ENCODE measurements at places on chromosomes 5 and 9.

- DNase-seq = no peak
Observed at GRCh38 chr5:133844836-133845235, 123.6 kb downstream of the C5orf15 start.

GRCh38 chr5:1878050-1878849 lies 4.5 kb downstream of the IRX4 start:
- DNase-seq = no peak

DNA sequence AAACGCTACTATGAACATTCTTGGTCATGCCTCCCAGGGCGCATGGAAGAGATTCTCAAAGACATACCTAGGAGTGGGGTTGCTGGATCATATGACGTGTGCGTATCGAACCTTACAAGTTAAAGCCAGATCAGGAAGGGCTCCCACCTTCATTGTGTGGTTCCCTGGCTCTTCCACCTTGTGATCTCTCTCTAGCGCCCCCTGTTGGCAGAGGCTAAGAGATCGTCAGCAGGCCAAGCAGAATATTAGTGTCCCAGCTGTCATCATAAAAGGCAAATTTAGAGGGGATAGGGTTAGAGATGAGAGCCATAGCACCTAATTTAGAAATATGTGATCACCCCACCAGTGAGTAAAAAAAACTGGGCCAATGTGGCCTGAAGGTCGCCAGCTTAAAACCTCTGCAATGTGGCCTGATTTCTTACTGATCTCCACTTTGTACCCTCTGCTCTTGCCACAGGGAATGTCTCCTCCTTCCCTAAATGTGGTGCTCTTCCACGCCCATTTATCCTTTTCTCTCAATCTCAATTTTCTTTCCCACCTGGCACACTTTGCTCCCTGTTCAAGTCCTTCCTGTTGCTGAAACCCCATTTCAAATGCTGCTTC lies 91.7 kb upstream of the SHB start:
- peak; percentile 49 for DNase-seq

DNA sequence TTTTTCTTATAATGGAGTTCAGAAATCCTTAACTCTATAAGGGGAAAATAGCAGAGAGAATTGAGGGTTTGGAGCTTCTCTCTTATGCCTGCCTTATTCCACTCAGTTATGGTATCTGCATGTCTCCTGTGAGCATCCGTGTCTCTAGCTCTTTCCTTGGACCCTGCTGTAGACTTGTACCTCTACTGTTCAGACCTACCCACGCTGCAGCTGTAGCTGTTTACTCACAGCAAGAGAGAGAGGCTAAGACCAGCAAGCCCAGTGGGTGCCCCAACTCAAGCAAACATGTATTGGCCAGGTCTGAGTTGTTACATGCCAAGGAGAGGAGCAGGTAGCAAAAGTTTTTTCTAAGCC lies 7.1 kb upstream of the PCSK1 start:
- DNase-seq = no peak

DNA sequence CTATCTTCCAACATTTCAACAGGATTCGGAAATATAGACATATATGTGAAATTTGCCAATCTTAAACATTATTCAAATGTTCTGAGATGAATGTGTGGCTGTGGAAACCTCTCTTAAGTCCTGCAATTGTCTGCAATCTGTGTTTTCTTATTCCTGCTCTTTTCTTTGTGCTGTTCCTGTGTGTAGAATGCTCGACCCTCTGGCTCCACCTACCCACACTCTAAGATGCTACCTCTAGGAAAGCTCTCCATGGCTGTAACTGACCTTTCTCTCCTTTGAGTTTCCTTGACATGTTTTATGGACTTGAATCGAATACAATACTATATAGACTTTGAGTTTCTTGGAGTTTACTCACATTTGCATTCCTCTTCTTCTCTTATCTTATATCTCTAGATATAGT lies 120.6 kb upstream of the ASTN2 start:
- DNase-seq = no peak

DNA sequence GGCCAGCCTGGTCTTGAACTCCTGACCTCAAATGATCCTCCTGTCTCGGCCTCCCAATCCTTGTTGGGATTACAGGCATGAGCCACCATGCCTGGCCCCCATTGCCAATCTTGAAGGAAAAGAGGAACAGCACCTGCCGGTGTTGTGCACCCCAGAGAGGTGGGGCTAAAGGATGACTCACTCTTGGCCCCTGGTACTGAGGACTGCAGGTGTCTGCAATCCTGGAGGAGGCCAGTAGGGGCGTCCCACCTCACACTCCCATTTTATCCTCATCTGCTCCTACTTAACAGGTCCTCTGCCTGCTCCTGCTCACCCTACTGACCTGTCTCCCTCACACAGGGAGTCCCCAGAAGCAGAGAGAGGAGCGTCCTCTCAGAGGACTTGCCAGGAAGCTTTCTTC lies 390.4 kb downstream of the ARHGEF28 start:
- DNase-seq = no peak

DNA sequence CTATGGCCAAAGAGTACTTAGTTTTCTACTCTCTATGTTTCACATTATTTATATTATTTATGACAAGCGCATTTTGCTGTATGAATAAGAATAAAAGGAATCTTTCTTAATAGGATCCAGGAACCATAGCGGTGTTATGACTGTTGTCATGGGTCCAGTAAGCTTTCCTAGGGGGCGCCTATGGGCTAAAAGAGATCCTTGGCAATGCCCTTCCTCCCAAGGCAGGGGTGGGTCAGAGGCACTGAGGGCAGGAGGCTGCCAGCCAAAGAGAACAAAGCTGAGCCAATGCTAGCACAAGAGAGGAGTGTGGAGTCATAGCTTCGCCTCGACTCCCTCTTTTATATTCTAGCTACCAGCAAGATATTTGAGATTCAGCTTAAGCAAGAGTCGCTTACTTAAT lies 98.4 kb upstream of the GNAQ start:
- DNase-seq = no peak

DNA sequence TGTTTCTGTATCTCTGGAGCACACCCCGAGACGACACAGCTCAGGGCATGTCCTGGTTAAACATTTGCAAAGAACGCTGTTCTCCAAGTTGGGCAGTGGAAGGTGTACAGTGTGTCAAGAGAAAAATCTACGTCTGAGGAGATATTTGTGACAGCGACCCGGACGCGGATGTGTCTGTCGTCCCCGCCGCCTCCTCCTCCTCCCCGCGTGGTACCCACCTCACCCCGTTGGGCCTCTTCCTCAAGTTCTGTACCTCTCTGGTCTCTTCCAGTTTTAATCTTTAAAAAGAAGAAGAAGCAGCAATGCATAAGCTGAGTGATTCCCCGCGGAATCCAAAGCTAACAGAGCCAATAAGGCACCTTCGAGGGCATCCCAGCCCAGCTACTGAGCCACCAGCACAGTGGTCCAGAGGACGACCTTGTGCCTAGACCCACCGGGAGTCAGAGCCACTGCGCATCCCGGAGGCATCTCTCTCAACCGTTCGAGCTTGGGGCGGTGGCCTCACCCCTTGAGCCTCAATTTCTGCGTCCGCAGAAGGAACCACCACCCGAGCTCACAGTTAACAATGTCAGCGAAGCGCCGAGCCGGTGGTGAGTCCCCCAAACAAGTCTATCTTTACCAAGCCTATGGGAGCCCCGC lies 467 bp downstream of the C9orf78 start:
- no peak for DNase-seq

GRCh38 chr9:106287091-106287631 lies 575.8 kb upstream of the ZNF462 start:
- no peak for DNase-seq

DNA sequence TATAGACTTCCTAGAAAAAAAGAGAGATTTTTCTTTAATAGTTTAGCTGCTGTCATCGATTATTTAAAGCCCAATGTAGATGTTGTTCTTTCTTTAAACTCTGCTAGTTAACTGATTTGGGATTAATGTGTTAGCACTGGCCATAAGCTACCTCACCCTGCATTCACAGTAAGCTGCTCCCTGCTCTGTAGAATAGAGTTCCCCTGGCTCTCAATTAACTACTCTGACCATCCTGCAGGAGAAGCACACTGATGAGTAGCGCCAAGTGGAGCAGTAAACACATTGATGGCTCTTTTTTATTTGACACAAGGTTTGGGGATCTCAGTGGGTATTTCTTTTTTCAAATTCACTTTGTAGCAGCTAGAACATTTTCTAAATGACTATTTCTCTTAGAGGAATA lies 807.9 kb upstream of the ZNF608 start:
- DNase-seq = no peak

GRCh38 chr9:130627051-130627450 lies 37.3 kb upstream of the PRDM12 start:
- DNase-seq = no peak

DNA sequence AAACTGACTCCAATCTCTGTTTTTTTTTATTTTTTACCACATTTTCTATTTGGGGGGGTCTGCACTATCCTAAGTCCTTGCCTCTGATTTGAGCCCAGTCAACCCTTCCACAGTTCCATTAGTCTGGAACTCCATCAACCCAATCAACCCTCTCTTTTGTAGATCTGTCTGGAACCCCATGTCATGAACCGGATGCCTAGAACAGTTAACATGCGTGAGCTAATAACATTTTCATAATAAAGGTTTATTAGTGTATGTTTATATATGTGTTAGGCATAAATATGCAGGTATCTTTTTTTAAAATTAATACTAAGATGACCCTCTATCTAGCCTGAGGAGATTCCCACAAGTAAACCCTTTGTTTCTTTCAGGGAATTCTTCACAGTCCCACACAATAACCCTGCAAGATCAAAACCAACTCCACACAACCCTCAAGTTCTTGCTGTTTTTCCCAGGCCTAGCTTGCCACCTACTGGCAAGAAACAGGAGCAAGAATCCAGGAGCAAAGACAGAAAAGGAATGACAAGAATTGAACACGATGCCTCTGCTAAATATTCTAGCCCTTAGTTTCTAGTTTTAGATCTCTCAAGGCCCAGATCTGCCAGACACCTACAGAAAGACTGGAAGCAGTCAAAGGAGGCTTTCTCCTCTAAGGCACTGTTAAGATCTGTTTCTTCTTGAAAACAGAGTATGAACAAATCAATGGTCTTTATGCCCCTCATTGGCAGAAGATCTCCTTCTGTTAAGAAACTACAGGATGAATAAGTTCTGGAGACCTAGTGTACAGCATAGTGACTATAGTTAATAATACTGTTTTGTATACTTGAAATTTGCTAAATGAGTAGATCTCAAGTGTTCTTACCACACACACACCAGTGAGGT lies 100.4 kb downstream of the TRIM36 start:
- peak; percentile 11 for DNase-seq

- no peak for DNase-seq
Observed at GRCh38 chr5:97071101-97071500, 71.3 kb downstream of the LIX1 start.

- no peak for DNase-seq
Observed at GRCh38 chr9:110895147-110895905, 142.9 kb downstream of the LPAR1 start.

DNA sequence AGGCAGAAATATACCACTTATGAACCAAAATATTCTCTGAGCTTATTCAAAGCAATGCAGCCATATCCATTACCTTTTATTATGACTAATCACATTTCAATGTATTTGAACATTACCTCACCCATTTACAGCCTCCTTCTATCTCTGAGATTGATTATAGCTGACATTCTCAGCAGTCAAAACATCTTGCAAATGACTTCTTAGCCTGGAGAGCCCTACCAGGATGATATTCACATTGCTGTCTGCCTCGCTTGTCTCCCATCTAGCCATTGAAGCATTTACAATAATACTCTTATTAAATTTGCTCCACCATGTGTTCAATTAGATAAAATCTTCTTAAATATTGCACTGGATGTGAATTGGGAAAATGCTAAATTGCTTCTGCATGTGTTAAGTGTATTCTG lies 1879.9 kb upstream of the ACO1 start:
- DNase-seq = no peak

DNA sequence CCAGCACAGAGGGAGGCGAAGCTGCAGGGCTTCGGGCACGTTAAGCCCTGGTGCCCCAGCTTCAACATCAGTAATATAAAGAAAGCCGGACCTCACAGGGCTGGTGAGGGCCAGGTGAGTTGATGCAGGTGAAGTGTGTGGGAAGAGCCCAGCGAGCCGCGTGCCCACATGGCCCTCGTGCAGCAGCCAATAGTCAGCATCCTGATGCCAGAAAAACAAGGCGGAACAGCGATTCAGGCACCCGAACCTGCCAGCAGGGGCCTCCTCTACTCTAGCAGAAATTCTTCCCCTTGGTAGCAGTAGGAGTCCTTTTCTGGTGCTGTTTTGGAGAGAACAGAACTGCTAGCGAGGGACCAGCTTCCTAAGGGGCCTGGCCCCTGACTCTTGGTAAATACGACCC lies 7.8 kb downstream of the MED10 start:
- DNase-seq = no peak

- DNase-seq = no peak
Observed at GRCh38 chr9:105281926-105282325, 37.5 kb downstream of the SLC44A1 start.

- no peak for DNase-seq
Observed at GRCh38 chr5:98455665-98456064, 317.8 kb upstream of the RGMB start.

DNA sequence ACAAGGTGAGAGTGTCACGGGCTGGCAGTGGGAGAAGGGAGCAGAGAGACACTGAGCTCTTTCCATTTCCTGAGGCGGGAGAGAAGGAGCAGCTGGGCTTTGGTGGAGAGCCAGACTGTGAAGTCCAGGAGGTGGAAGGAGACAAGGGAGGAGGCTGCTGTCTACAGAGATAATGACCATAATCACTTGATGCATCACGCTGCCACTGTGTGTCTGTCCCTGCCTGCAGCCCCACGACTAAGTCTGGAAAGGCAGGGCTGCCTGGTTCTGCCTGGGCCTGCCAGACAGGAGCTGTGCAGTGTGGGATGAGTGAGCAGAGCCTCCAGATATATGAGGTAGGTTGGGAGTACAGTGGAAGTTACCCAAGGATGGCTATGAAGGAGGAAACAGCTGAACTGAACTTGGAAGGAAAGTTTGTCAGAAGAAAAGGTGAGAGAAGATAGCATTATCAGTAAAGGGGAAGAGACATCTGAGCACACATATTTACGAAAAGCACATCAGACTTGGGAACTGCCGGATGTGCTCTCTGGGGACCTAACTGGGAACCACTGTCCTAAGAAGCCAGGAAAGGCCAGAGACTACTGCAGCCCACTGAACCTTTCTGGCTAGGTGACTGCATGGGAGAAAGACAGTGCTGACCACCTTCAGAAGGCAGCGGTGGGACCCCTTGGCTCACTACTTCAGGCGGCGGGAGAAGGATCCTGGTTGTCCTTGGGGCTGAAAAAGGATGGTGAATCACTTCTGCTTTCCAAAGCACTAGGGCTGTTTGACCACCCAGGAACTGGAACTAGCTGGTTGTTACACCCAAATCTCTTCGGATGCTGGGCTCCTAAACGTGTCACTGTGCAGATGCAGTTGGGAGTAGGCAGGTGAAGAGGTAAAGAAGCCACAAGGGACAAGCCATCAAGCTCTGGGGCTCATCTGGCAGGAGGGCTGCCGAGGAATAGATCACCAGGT lies 12.8 kb upstream of the DDX41 start:
- DNase-seq = no peak

- no peak for DNase-seq
Observed at GRCh38 chr5:122163121-122164069, 34.0 kb downstream of the ZNF474 start.

GRCh38 chr9:116555119-116555518 lies 132.0 kb upstream of the TRIM32 start:
- no peak for DNase-seq

- DNase-seq = no peak
Observed at GRCh38 chr9:130660683-130661450, 3.5 kb upstream of the PRDM12 start.

GRCh38 chr9:136674786-136675349 lies 12.2 kb downstream of the EGFL7 start:
- DNase-seq = no peak

Data from NCI-H1694 treated with DMSO at 0.1 percent for 48 hours (cell line).